ENCODE measurements at places on chromosomes 4 and X. TPM values are rescaled to one million over a fixed set of nuclear protein-coding genes. Genes with fewer than 3 reads are reported as not detected.

DNA sequence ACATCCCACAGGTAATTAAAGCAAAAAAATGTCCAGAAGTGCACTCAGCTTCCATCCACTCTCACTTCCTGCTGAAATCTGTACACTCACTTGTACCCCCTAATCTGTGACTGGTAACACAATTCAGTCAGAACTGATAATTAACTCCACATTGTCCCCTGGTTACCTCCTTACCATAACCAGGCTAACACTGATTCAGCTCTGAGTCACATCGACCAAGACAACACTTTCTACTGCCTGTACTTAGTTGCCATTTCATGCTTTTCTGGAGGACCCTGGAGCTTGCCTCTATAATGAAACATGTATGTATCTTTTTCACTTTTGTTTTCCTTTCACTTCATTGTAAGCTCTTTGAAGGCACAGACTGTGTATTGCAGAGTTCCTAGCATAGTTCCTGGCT lies 130.9 kb upstream of the GABRG1 start:
- H3K4me1 ChIP-seq = no peaks in the 10 kb centered on the region
- no peak for DNase-seq
- no peak overlapping the region for H3K4me3 ChIP-seq
- H3K36me3 ChIP-seq = no peaks in the 10 kb centered on the region
- H3K27me3 ChIP-seq = no peaks in the 10 kb centered on the region

Gene MAGEE2
- not detected for total RNA-seq

DNA sequence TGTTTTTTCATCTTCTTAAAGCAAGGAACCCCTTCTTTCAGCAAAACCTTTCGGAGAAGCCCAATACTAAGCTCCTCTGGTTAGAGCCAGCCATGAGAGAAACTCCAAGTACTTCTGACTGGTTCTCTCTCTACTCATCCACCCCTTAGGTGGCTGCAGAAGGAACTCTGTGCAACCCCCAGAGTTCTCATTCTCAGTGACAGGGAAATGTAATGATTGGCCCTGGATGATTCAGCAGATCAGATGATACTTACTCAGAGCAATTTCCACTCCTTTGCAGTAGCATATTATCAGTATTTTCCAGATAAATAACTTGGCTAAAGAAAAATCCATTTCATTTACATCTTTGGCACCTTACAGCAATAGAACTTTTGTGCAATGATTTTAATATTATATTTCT lies 3.2 kb downstream of the SPP1 start:
- no peak for DNase-seq
- no peaks in the 10 kb centered on the region for H3K36me3 ChIP-seq
- H3K4me3 ChIP-seq = no peak overlapping the region
- peaks cover 18% of the 10 kb centered on the region for H3K27me3 ChIP-seq
- H3K4me1 ChIP-seq = no peaks in the 10 kb centered on the region

- no peak overlapping the region for H3K27ac ChIP-seq
- H3K27me3 ChIP-seq = no peaks in the 10 kb centered on the region
- no peak for DNase-seq
- no peak overlapping the region for H3K4me3 ChIP-seq
Observed at GRCh38 chr4:105022811-105023667, 123.6 kb upstream of the TET2 start.

DNA sequence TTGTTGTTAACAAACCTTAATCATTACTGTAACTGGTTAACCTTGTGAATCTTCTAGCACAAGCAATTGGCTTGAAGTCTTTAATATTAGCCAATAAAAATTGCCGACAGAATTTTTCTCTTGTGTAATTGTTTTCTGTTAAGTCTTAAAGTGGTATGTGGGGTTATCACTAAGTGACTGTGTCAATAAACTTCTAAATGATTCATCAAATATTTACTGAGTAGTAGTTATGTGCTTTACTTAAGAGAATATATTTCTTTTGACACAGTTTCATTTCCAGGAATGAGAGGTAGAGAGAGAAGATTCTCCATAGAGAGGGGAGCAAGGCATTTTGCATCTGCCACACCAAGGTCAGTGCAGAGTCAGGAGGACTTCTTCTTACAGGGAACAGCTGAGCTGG lies 2361.6 kb upstream of the AGA start:
- H3K4me3 ChIP-seq = no peak overlapping the region
- H3K36me3 ChIP-seq = no peaks in the 10 kb centered on the region
- H3K4me1 ChIP-seq = no peaks in the 10 kb centered on the region
- no peak overlapping the region for H3K27ac ChIP-seq
- no peak for DNase-seq
- no peaks in the 10 kb centered on the region for H3K27me3 ChIP-seq

DNA sequence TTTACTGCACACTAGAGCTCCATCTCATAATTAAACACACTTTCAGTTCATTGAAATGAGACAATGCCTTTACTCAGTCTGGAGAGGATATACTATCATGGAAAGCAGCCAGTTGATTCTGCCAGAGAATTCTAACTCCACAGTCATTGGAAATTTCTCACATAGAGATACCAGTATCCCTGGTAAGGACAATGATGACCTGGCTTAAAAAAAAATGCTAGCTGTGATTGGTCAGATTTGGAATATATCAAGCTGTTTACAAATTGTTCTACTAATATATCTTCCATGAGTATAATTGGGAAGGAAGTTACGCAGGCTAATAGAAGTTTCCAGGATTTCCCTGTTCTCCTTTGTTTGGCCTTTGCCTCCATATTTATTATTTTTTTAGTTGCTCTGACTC lies 34.5 kb upstream of the TLL1 start:
- no peak overlapping the region for H3K4me3 ChIP-seq
- no peak for DNase-seq
- H3K27ac ChIP-seq = no peak overlapping the region
- no peaks in the 10 kb centered on the region for H3K4me1 ChIP-seq

Data from hepatocyte (in vitro differentiated cells).